ENCODE measurements at places on chromosomes 6 and 20.

DNA sequence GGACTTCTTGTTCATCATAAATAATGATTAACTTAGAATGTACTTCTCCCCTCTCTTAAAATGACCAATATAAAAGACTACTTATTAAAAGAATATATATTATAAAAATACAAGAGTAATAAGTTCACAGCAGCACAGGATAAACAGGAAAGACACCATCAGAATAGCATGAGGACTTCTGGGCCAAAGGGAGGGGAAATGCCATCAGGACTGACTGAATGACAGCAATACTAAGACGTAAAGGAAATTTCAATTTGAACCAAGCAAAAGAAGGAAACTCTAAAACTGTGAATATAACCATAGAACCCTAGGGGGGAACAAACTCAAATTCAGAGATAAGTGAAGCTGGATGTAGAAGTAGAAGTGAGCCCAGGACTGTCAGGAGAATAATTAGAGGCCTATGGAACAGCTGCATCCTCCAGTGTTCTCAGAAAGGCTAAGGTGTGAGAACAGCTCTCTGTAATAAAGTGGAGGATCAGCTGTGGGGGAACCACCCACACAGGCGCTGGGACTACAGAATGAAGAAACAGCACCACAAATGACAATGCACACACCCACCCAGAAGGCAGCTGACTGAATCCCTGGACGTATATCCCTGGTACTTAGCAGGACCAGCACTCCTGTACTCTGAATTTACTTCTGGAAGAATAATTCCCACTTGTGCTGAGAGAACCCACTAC is 37.8 kb downstream of the ZHX3 start:
- DNase-seq = peak; percentile 37

DNA sequence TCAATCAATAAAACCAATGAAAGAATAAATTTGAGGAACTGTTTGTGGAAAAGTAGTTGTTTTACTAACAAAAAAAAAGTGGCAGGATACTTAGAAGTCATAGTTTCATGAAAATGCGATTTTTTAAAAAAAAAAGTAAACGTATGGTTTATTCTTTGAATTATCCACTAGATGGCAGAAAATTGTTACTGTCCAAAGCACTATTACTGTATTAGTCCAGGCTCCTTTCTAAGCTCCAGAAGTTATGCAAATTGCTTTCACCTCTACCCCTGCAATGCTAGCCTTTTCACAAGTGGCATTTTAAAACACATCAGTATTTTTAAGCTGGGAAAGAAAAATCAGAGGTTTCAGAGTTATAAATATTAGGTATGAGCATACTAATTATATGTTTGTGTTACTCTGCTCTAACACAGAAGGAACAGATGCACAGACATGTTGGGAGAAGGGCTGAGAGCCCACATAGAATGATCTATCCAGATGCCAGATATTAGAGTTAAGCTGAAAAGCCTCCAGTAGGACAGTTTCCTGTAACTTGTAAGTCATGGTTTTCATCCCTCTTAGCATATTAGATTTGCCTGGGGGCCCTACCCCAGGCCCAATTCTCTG is 63.9 kb downstream of the FHL5 start:
- DNase-seq = peak; percentile 49

DNA sequence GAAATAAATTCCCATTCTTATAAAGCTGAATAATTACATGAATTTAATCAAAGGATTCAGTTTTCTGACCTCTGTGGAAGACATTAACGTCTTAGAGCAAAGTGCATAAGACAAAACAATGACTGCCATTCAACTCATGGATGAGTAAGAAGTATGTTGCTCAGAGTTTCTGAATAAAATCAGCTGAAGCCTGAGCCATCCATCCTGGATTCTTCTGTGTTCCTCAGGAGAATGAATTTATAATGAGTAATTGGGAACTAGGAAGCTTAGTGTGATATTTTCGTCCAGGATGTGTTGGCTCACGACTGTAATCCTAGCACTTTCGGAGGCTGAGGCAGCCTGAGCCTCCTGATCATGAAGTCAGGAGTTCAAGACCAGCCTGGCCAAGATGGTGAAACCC is 62.8 kb downstream of the PERP start:
- no peak for DNase-seq

DNA sequence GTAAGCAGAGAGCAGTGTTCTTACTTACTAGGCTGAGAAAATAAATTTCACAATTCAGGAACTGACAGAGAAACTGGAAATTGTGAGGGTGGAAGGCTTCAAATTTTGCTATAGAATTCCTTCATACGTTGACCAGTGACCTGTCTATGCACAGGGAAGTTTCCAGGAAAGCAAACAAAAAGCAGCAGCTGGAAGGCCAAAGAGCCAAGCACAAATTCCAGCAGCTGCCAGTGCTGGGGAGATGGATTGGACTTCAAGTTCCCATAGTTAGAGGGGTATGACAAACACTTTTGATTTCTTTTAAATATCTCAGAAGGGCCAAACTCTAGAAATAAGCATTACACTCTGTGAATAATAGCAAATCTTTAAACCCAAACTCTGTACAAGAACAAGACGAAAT is 299.1 kb upstream of the KCNQ5 start:
- no peak for DNase-seq

- DNase-seq = no peak
These were observed 43.7 kb downstream of the NINL start for GRCh38 chr20:25541676-25542075.

DNA sequence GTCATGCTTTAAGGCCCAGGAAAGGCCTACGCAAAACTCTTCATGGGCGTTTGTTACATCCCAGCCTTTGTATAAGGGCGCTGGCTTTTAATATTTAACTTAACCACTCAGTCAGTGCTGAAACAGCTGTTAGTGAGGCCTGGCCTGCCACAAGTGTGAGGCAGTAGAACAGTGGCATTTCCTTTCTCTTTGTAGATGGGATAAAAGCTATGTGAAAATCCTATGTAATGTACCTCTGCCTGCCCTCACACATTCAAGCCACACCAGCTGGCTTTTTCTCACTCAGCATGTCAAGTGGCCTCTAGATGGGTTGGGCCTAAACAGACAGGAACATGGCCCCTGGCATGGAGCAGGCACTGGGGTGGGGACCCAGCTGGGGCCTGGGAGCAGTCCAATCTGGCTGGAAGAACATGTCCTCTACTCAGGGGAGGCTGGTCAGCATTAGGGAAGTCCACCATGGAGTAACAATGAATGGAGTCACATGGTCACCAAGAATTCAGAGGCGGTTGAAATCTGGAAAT is 20.7 kb downstream of the CGA start:
- DNase-seq = peak; percentile 8

DNA sequence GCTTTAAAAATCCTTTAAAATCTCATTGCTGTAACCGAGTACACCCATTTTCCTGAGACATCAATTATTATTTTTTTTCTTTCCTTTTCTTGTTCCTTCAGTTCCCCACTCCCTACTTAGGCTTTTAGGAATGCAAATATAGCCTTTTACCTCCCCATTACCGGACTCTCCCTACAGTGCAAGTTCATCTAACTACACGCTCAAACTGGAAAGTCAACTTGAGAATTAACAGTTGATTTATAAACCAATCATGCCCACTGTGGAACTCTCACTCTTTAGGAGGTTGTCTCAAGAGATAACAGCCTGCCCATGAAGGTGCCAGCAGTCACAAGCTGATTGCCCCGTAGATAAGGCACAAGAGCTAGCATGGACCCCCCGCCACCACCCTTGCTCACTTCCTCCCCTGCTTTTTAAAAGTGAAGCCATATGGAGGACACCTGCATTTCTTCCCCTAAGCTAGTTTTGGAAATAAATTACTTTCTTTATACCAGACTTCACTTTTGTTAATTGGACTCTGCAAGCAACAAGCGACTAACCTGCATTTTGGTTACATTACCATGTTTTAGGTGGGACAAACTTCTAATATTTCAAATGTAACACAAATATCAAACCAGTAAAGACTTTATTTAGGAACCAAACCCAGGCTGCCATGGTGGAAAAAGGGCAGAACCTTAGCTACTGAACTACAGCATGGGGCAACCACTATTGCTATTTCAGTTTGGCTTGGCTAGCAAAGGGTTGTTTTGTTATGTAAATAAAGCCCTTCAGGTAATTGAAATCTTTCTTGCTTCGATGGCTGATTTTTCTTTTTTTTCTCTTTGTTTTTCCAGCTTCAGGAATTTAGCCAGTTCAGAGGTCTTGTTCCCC is 34.9 kb downstream of the UBD start:
- DNase-seq = no peak

DNA sequence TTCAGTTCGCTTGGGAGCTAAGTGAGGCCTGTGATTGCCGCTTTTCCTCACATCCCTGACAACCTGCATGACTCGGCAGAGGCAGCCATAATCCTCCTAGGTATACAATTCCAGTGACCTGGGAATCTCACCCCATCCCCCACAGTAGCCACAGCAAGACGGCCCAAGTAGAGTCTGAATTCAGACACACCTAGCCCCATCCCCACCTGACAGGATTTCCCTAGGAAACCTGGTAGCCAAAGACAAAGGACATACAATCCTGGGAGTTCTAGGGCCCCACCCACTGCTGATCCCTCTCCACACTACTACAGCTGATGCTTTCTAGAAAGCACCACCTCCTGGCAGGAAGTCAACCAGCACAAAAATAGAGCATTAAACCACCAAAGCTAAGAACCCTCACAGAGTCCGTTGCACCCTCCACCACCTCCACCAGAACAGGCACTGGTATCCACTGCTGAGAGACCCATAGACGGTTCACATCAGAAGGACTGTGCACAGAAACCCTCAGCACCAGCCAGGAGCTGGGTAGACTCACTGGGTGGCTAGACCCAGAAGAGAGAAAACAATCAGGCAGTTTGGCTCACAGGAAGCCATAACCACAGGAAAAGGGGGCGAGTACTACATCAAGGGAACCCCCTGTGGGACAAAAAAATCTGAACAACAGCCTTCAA is 17.9 kb upstream of the RUNX2 start:
- no peak for DNase-seq

DNA sequence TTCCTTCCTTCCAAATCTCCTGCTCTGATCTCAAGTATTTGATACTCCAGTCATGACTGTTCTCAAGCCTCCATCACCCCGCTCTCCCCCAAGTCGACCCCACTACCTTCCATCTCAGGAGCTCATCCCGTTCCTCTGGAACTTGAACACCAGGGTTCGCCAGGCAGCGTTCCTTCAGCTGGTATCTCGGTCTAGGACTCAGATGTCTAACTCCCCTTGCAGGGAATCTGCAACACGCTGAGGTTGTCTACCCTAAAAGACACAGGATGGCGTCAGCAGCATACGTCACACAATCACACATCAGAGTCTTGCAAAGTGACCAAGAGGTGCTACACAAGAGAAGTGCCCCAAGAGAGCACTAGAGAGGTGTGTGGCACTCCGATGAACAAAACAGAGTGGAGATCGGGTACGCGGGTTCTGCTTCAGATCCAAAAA is 706 bp downstream of the ZNF184 start:
- peak; percentile 66 for DNase-seq

DNA sequence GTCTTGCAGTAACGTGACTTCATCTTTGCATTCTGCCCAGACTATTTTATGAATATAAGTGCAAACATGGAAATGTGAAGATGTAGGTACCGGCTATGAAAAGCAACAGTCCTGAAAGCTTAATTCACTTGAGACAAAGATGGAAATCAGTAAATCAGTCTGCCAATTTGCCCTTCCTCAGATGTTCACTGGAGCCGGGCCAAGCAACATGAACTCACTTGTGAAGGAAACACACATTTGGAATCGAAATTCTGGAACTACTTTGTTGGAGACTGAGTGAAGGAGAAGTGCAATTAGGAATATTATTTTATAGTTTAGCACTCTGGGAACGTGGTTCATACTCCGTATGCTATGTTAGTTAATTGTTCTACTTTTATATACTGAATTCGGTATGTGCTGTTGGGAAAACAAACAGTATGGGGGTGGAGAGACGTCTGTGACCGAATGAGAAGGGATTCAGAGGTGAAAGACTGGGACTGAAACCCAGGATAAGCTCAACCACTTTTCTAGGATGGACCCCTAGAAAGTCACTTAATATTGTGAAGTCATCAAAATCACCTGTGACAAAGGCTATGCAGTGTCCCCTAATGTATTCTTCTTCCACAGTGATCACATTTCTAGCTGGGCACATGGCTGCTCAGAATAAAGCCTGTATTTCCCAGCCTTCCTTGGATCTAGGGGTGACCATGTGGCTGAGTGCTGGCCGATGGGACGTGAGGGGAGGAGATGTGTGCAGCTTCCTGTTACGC is 95.5 kb downstream of the PREX1 start:
- no peak for DNase-seq

GRCh38 chr6:55141611-55142010 is 32.7 kb upstream of the HCRTR2 start:
- no peak for DNase-seq

- peak; percentile 56 for DNase-seq
These were observed 18.4 kb downstream of the NUDT3 start for GRCh38 chr6:34374069-34374468.

- peak; percentile 58 for DNase-seq
These were observed at the start of gene PCSK2 for GRCh38 chr20:17226410-17227218. Gene PCSK2, plus strand, starts transcription at chr20:17227040. Its CDS starts 266 bp downstream, at chr20:17227306.

All from pons (tissue), 1 donor.